ENCODE measurements at places on chromosomes 6 and 20.
A peak's percentile ranks its signal among the peaks of the same experiment; 100 is the strongest.

DNA sequence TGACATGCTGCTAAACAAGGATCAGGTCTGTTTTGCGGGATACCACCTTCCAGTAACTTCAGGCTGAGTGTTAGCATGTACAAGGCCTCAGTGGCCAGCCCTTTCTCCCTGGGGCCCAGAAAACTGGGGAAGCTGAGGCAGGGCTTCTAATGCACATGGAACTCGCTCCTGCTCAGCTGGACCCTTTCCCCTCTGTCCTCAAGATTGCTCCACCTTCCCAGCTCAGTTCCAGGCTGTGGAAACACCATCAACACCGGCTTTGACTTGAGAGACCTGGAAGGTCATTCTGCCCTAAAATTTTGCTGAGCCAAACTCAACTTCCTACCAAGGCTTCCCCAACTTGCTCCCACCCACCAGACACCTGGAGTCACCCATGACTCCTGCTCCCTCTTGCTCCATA lies 4.2 kb upstream of the BLCAP start:
- DNase-seq: no peak

- DNase-seq: no peak
Measured at GRCh38 chr6:56204134-56204533, 43.2 kb downstream of the COL21A1 start.

DNA sequence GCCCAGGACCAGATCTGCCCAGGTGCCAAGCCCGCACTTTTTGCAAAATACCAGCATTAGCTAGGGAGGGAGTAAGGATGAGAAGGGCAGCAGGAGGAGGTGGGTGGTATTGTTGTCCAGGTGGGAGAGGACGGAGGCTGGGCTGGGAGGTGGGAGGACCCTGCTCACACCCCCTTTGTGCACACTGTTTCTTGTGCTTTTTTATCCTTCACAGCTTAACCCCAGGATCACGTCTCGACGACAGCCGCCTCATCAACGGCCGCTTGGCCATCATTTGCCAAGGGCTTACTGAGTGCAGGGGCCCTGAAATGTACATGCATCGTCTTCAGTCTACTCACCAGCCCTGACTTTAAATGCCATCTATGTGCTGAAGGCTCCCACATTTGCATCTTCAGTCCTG lies 12.1 kb upstream of the TGM2 start:
- DNase-seq: no peak

DNA sequence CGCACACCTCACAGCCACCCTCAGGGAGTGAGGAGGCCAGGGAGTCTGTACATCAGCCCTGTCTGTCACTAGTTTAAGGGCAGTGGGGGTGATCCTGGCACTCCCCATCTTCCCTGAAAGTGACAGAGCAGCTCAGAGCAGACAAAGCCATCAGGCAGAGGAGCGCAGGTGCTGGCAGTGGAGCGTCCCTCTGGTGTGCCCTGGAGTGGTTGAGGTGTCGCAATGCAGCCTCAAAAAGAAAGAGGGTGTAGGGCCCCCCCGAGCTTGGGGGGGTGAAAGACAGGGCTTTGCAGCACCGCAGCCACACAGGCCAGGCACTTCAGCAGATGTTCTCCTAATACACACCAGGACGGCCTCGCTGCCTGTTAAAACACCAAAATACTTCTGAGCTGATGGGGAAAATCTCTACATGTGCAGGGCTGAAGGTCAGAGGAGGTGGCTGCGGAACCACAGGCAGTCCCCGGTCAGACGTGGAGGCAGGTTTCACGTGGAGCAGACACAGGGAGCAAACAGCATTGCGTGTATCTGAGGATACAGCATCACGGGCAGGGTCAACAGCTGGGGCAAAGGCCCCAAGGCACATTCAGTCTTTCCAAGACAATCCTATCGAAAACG lies 69.5 kb downstream of the PREX1 start:
- DNase-seq: peak; percentile 77

DNA sequence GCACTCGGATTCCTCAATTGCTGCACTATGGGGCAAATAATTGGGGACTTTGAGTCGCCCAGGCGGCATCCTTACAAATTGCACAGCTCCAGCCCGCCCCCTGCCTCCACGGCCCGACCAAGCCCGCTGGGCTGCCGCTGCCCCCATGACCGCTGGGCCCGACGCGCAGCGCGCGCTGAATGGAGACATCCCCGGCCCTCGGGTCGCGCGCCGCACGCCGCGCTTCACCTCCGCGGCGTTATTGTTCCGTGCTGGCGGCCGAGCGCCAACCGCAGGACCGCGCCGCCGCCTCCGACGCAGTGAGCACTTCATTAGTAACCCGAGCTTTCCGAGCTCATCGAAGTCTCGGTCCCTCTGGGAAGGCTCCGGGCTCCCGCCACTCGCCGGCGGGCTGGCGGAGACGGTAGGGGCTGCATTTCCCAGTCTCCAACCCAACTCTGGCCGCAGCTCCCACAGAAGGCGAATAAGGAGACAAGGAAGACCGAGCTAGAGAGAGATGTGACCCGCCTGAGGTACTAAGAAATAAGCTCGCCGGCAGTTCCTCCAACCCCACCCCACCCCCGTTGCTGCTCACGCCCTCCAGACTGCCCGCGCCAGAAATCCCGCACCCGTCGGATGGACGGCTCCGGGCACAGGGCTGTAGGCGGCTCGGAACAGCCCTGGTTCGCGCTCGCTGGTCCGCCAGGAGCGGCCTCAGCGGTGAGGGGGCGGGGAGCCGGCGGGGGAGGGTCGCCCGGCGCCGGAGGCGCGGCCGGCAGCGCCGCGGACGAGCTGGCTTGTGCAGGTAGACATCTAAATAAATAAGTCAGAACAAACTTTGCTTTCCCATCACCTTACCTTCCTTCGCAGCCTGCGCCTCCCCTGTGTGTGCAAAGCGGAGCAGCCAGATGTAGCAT lies 703 bp downstream of the EPHA7 start:
- no peak for DNase-seq
